Activated CD8-positive, alpha-beta T cell treated with anti-CD3 and anti-CD28 coated beads for 36 hours (primary cell): ENCODE measurements at places on chromosomes 5 and 9. TPM values are rescaled to one million over a fixed set of nuclear protein-coding genes. Genes with fewer than 3 reads are reported as not detected.

Gene KCNV2
- total RNA-seq: not detected

DNA sequence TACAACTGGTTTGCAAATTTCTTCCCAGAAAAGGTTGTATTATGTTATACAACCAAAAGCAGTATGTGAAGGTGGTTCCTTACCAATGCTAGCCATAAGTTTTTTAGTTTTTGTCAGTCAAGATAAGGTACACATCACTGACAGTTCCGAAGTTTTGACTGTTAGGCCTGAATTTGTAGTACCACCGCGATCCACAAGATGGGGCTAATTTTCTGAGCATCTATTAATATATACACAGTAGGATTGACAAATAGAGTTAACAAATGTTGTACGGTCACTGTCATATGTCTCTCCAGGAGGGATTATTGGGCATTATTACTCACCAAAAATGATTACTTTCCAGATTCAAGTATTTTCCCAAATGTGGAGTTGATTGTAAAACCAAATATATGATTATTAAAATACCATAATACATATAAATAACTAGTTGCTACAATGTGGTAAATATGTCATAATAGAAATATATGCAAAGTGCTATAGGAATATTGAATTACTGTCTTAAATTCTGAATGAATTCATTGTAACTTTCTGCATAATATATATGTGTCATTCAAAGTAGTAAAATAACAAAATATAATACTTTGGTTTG, 28.4 kb upstream of the LRRC19 start:
- H3K27me3 ChIP-seq: no peaks in the 10 kb centered on the region
- peak; percentile 74 for DNase-seq
- no peak overlapping the region for H3K4me3 ChIP-seq
- no peaks in the 10 kb centered on the region for H3K4me1 ChIP-seq

DNA sequence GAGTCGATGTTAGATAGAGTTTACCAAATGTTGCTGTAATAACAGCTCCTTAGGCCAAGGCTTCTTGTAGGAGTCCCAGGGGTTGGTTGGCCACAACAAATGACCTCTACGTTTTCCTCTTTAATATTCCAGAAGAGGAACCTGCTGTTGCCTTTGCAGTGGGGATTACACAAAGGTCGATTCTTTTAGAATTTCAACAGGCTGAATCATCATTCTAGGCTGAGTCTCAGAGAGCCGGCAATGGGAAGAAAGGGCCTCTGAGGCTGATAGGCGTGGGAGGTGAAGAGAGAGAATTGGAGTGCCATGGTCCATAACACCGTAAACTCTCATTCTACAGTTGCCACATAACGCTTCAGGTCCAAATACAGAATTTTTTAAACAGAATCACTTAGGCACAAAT, 405.9 kb upstream of the DAP start:
- no peaks in the 10 kb centered on the region for H3K27me3 ChIP-seq
- H3K4me1 ChIP-seq: no peaks in the 10 kb centered on the region
- no peak overlapping the region for H3K27ac ChIP-seq
- H3K4me3 ChIP-seq: no peak overlapping the region
- H3K36me3 ChIP-seq: no peaks in the 10 kb centered on the region

DNA sequence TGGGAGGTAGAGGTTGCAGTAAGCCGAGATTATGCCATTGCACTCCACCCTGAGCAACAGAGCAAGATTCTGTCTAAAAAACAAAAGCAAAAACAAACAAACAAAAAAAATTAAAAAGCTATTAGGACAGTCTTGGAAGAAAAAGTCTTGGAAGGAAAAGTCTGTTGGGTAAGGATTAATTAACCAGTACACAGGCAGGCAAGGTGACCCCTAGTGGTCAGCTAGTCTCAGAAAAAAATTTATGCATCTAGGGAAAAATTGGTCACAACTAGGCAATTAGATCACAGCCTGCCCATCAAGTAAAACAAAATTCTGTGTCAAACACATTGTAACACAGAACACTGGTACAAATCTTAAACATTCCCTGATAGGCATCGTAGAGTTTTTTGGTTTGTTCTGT, 6.7 kb upstream of the ANKRD18B start:
- H3K4me3 ChIP-seq: no peak overlapping the region
- peaks cover 17% of the 10 kb centered on the region for H3K27me3 ChIP-seq
- no peaks in the 10 kb centered on the region for H3K4me1 ChIP-seq
- DNase-seq: no peak
- H3K36me3 ChIP-seq: no peaks in the 10 kb centered on the region
- no peak overlapping the region for H3K27ac ChIP-seq

Gene TMEM174
- total RNA-seq: not detected

DNA sequence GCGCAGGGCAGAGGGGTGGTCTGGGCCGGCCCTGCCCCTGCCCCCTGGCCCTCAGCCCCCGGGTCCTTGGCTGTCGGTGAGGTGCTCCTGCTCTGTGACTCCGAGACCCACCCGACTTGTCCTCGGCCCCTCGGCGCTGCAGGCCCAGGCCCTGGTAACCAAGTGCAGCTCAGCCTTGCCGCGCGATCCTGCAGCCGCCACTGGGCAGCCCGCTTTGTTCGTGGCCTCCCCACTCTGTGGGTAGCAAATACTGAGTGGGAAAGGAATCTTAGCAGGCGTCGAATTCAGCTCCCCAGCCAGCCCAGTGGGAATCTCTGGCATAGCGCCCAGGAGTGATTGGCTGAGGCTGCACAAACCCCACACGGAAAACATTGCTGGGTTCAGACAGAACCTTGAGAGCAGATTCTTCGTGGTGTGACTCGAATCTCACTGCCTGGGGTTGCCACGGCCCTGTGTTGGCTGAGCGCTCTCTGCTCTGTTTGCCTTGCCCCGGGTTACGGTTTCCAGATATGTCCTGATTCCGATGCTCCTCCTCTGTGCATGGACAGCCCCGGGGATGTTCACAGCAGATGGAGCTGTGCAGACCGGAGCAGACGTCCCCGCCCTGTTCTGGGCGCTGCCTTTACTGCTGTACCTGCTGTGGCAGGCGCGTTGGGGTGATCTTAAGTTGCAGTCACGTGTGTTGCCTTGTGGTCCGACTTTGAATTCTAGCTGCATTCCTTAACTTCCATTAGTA, 13.4 kb upstream of the EXOC3 start:
- no peak overlapping the region for H3K4me3 ChIP-seq
- H3K4me1 ChIP-seq: peaks cover 13% of the 10 kb centered on the region
- no peak for DNase-seq

Gene CCL21
- not detected for total RNA-seq

Gene CTXN3
- total RNA-seq: not detected

Gene F12
- 7.9 TPM for total RNA-seq

Gene MARCOL
- not detected for total RNA-seq

GRCh38 chr5:111734013-111734412, 23.0 kb downstream of the NREP start:
- peaks cover 13% of the 10 kb centered on the region for H3K36me3 ChIP-seq
- peak; percentile 53 for DNase-seq
- H3K4me1 ChIP-seq: peaks cover 20% of the 10 kb centered on the region
- H3K4me3 ChIP-seq: no peak overlapping the region

DNA sequence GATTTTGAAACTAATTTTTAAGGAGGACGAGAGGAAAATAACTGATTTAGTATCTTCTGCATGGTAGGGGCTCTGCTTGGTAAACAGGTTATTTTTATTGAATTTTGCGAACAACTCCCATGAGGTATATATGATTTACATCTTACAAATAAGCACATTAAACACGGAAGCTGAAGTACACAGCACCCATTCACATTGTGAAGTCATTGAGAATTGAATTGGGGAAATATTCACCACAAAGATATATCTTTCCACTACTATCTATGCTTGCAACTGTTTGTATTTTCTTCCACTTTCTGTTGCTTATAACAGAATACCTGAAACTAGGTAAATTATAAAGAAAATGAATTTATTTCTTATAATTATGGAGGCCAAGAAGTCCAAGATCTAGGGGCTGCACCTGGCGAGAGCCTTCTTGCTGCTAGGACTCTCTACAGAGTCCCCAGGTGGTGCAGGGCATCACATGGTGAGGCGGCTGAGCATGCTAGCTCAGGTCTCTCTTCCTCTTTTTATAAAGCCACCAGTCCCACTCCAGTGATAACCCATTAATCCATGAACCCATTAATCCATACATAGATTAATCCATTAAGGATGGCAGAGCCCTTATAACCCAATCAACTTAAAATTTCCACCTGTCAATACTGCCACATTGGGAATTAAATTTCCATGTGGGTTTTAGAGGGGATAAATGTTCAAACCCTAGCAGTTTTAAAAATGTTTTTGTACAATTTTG, 79.0 kb upstream of the ZNF608 start:
- no peak overlapping the region for H3K27ac ChIP-seq
- H3K4me3 ChIP-seq: no peak overlapping the region
- no peak for DNase-seq
- no peaks in the 10 kb centered on the region for H3K36me3 ChIP-seq

Gene PCDHB10
- total RNA-seq: not detected

Gene CWC27
- total RNA-seq: 32.3 TPM

- H3K4me3 ChIP-seq: no peak overlapping the region
- DNase-seq: no peak
- H3K36me3 ChIP-seq: no peaks in the 10 kb centered on the region
- peaks cover 13% of the 10 kb centered on the region for H3K27me3 ChIP-seq
- H3K4me1 ChIP-seq: no peaks in the 10 kb centered on the region
Observed at GRCh38 chr5:72152545-72152944, 45.3 kb downstream of the MAP1B start.

- H3K4me1 ChIP-seq: no peaks in the 10 kb centered on the region
- no peak overlapping the region for H3K4me3 ChIP-seq
- H3K27ac ChIP-seq: no peak overlapping the region
- no peaks in the 10 kb centered on the region for H3K36me3 ChIP-seq
Observed at GRCh38 chr9:84827216-84827765, 157.8 kb downstream of the NTRK2 start.

DNA sequence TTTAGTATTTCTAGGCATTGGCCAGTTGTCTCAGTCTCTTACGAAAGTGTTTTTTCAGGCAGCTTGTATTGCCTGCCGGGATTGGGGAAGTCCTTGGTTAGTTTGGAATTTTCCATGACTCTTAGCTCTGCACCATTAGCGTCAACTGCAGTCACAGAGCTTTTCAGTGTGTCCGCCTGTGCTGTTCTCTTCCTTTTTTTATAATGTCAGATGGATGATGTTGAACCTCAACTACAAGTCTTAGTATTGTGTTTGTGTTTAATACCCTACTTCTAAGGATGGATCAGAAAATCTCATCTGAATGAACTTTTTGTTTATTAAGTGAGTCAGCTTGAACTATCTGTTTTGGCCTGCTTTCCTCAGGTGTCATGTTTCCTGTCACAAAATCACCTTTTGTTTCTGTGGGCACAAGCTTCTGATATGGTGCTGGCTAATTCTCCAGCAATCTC, 33.1 kb downstream of the ATP6V0E1 start:
- DNase-seq: no peak
- no peaks in the 10 kb centered on the region for H3K27me3 ChIP-seq
- peak overlapping the region; percentile 75 for H3K27ac ChIP-seq
- H3K4me3 ChIP-seq: no peak overlapping the region

Gene RAI14
- 2.3 TPM for total RNA-seq

Gene PCDHGA8
- total RNA-seq: not detected

Gene RNF183
- total RNA-seq: not detected

DNA sequence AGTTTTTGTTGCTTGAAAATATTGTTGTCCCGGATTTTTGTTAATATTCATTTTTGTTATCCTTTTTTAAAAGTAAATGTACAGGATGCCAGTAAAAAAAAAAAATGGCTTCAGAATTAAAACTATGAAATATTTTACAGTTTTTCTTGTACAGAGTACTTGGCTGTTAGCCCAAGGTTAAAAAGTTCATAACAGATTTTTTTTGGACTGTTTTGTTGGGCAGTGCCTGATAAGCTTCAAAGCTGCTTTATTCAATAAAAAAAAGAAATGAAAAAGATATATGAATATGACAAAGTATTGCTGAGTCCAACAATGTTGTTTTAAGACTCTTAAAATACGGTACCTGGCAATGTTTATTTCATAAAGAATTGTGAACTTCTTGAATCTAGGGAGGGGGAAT, 82.9 kb downstream of the PIK3R1 start:
- no peak overlapping the region for H3K4me3 ChIP-seq
- no peaks in the 10 kb centered on the region for H3K27me3 ChIP-seq
- peaks cover 26% of the 10 kb centered on the region for H3K4me1 ChIP-seq
- no peak for DNase-seq

GRCh38 chr5:141512911-141513626, 24.2 kb downstream of the PCDHGC5 start:
- H3K27me3 ChIP-seq: no peaks in the 10 kb centered on the region
- peaks cover 30% of the 10 kb centered on the region for H3K36me3 ChIP-seq
- peak overlapping the region; percentile 70 for H3K4me3 ChIP-seq
- peak; percentile 59 for DNase-seq
- H3K27ac ChIP-seq: peak overlapping the region; percentile 84
- peaks cover 43% of the 10 kb centered on the region for H3K4me1 ChIP-seq

- H3K4me3 ChIP-seq: no peak overlapping the region
- H3K27me3 ChIP-seq: peaks cover 4% of the 10 kb centered on the region
- H3K27ac ChIP-seq: no peak overlapping the region
- H3K4me1 ChIP-seq: no peaks in the 10 kb centered on the region
Observed at GRCh38 chr9:38127271-38127839, 58.3 kb upstream of the SHB start.

DNA sequence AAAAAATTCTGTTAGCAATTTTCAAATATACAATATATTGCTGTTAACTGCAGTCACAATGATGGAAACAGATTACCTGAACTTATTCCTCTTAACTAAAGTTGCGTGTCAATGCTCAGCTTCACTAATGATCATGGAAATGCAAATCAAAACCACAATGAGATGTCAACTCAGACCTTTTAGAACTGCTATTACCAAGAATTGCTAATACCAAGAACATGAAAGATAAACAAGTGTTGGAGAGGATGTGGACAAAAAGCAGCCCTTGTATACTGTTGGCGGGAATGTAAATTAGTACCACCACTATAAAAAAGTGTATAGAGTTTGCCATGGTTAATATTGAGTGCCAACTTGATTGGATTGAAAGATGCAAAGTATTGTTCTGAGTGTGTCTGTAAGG, 1409.7 kb upstream of the CDH18 start:
- H3K4me1 ChIP-seq: no peaks in the 10 kb centered on the region
- H3K27me3 ChIP-seq: no peaks in the 10 kb centered on the region
- no peak for DNase-seq
- H3K4me3 ChIP-seq: no peak overlapping the region

- H3K4me3 ChIP-seq: no peak overlapping the region
- H3K27ac ChIP-seq: no peak overlapping the region
- peak; percentile 42 for DNase-seq
- H3K36me3 ChIP-seq: no peaks in the 10 kb centered on the region
- peaks cover 52% of the 10 kb centered on the region for H3K27me3 ChIP-seq
- H3K4me1 ChIP-seq: peaks cover 9% of the 10 kb centered on the region
Observed at GRCh38 chr9:29211580-29212396, 1638.5 kb upstream of the C9orf72 start.

Gene TAF11L5
- total RNA-seq: not detected

- H3K36me3 ChIP-seq: no peaks in the 10 kb centered on the region
- no peak overlapping the region for H3K4me3 ChIP-seq
- no peaks in the 10 kb centered on the region for H3K4me1 ChIP-seq
- DNase-seq: no peak
Observed at GRCh38 chr5:4700871-4701270, 439.3 kb upstream of the ADAMTS16 start.

- H3K4me1 ChIP-seq: no peaks in the 10 kb centered on the region
- H3K36me3 ChIP-seq: no peaks in the 10 kb centered on the region
- no peak overlapping the region for H3K27ac ChIP-seq
Observed at GRCh38 chr5:58722160-58722559, 139.3 kb downstream of the RAB3C start.

Gene SYK
- total RNA-seq: 0.56 TPM

- no peaks in the 10 kb centered on the region for H3K36me3 ChIP-seq
- DNase-seq: no peak
- no peaks in the 10 kb centered on the region for H3K4me1 ChIP-seq
- H3K4me3 ChIP-seq: no peak overlapping the region
- no peaks in the 10 kb centered on the region for H3K27me3 ChIP-seq
Observed at GRCh38 chr9:105958587-105958986, 264.2 kb downstream of the TMEM38B start.

Gene ELAVL2
- not detected for total RNA-seq

Gene PRRC1
- 38.0 TPM for total RNA-seq
